ENCODE measurements at places on chromosomes 7 and 10. TPM values are rescaled to one million over a fixed set of nuclear protein-coding genes. Genes with fewer than 3 reads are reported as not detected.

ZNF727 gene
- 3.7 TPM for total RNA-seq

SPDYE9 gene
- total RNA-seq: not detected

RBP3 gene
- total RNA-seq: not detected

FOXI2 gene
- total RNA-seq: 0.78 TPM

CLCN1 gene
- total RNA-seq: not detected

AGMO gene
- 3.0 TPM for total RNA-seq

ZNF503 gene
- 42.3 TPM for total RNA-seq

FAM25A gene
- total RNA-seq: not detected

PNLIPRP2 gene
- not detected for total RNA-seq

OPN1SW gene
- not detected for total RNA-seq

Measured in thoracic aorta (tissue), 2 donors.